ENCODE measurements at places on chromosomes 2 and 18.

- no peak for DNase-seq
Observed at GRCh38 chr2:166934817-166935216, 46.5 kb downstream of the XIRP2 start.

DNA sequence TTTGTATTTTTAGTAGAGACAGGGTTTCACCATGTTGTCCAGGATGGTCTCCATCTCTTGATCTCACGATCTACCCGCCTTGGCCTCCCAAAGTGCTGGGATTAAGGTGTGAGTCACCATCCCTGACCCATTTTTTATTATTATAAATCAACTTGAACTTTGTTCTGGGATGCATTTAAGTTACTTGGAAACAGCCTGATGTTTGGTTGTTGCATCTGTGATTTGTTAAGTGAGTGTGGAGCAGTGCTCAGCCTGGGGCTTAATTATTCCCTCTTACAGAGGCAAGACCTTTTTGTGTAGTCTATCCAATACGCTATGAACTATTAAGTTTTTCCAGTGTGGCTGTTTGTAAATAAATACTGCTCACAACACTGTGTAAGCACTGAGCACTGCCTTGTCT, 32.6 kb downstream of the MTA3 start:
- DNase-seq, result no peak

DNA sequence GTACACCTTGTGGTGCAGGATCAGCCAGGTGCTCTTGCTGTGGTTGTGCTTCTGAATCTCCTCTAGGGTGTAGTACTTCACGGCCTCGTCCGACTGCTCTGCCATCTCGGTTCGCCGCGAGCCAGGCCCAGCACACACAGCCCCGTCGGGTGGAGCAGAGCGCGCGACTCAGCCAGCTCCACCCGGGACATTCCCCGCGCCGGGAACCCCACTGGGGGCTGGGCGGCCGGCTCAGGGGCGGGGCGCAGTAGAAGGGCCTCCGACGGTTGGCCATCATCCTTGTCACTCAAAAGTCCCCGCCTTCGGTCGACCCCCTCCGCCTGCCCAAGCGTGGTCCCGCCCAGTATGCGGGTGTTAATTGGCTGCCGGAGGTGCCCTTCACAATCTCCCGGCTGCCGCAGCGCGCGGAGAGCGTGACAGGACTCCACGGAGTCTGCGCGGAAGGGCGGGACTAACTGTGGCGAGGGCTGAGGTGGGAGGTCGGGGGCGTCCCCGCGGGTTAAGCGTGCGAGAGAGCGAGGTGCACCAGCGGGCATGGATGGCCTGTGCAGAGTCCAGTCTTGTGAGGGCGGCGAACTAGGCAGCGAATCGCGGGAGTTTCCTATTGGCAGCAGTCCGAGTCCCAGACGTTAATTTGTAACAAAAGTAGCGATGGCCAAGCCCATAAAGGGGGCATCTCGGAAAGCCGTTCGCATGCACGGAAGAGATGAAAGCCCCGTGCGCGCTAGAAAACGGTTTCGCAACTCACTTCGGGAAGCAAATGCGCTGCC, at the start of gene CYB5A:
TSS of gene CYB5A (minus strand) at position 193 of the 770 bp plus-strand sequence. CDS start at position 105, 88 bp downstream.
- peak; percentile 96 for DNase-seq

DNA sequence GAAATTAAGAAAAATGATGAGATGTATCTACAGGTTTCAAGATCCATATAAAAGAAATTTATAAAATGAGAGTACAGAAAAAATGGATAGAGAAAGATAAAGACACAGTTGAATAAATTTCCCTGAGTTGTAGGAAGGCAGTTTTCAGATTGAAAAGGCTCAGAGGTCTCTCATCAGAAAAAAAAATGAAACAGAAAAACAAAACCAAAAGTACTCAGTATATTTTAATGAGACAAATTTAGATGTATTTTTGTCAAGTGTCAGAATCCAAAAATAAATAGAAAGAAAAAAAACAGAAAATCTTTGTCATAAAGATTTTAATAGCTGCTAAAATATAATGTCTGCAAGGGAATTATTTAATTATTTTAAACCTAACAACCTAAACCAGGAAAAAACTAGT, 520.5 kb downstream of the KCNJ3 start:
- DNase-seq, result no peak

- no peak for DNase-seq
Observed at GRCh38 chr2:238187618-238188548, 15.6 kb downstream of the ILKAP start.

- DNase-seq, result no peak
Observed at GRCh38 chr2:45452866-45453265, 158.2 kb downstream of the SRBD1 start.

DNA sequence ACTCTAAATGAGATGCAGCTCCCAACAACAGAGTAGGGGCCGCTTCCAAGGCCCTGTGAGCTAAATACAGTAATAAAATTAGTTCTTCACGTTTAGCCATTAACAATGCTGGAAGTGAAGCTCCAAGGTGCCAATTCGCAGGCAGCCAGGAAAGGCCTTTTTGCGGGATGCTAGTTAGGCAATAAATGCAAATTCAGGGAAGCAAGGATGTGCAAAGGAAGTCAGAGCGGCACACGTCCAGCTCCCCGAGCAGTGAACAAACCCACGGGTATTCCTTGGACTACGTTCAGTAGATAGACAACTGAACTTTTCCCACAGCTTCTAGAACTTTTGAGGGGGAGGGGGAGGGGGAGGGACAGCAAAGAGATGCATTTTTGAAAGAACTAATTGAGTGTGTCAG, 6.9 kb downstream of the ZNF516 start:
- no peak for DNase-seq

- DNase-seq, result no peak
Observed at GRCh38 chr2:17805166-17805565, 11.1 kb upstream of the MSGN1 start.
